ENCODE measurements at places on chromosomes 4 and X. TPM values are rescaled to one million over a fixed set of nuclear protein-coding genes. Genes with fewer than 3 reads are reported as not detected.

Gene GPRIN3
- total RNA-seq: 14.7 TPM

Gene TSPAN6
- 29.2 TPM for total RNA-seq

Gene MAGEC1
- total RNA-seq: not detected

Gene NUDT11
- total RNA-seq: 0.80 TPM

Gene NKAP
- total RNA-seq: 5.6 TPM
